ENCODE measurements at places on chromosomes 4 and X.

GRCh38 chrX:41308884-41309647 is 24.9 kb upstream of the DDX3X start:
- DNase-seq, result peak; percentile 28

- peak; percentile 55 for DNase-seq
Observed at GRCh38 chr4:121484633-121485032, 103.8 kb upstream of the QRFPR start.

DNA sequence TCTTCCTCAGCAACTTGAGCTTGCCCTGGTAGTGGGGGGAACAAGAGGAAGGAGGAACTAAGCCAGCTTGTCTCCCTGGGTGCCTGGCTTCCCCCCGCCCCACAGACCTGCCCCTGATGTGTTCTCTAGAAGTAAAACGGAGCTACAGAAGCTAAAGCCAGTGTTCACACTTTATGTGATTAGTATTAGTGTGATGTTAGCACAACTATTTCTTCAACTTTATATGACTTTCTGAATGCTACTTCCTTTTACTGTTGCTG is 10.7 kb downstream of the RGS12 start:
- peak; percentile 54 for DNase-seq

DNA sequence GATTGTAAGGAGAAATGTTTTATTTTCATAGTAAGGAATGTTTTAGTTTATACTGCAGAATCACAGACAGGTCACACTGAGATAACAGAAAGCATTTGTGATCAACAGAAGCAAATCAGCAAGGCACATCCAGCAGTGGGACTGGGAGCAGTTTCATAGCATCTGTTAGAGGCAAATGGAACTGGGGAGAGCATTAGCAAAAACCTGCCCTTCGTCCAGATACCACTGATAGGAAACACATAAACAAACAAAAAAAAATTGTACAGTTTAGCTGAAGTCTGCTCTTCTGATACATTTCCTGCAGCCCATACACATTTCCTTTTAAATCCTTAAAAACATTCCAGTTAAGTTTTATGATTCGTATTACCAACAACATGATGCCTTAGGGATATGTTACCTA is 374.3 kb downstream of the PCDH7 start:
- no peak for DNase-seq
